ENCODE measurements at places on chromosomes 7 and 10.

DNA sequence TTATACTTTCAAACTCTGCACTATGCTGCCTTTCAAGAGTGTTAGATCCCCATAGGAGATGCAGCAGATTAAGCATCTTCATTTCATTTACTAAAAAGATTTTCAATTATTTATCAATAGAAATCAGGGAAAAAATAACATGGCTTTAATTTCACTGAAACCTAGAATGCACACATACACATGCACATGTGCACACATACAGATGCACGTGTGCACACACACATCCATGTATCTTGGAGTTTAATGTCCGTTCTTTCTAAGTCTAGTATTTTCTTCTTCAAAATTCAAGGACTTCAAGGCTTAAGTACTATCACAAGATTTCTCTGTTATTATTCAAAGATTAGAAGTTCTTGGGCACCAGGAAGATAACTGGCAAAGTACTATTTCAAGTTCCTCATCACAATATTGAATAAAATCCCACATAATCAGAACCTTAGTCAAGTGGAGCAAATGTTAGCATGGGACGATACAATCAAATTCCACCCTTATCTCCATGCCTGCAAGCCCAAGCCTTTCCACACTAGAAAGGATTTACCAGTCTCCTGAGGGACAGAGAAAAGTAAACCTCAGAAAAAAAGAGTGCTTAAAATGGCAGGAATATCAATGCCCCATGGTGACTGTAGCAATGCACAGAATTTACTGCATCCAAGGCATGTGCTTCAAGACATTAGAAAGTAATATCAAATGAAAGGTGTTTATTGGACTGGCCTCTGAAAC, 494.4 kb downstream of the XPNPEP1 start:
- DNase-seq = no peak

DNA sequence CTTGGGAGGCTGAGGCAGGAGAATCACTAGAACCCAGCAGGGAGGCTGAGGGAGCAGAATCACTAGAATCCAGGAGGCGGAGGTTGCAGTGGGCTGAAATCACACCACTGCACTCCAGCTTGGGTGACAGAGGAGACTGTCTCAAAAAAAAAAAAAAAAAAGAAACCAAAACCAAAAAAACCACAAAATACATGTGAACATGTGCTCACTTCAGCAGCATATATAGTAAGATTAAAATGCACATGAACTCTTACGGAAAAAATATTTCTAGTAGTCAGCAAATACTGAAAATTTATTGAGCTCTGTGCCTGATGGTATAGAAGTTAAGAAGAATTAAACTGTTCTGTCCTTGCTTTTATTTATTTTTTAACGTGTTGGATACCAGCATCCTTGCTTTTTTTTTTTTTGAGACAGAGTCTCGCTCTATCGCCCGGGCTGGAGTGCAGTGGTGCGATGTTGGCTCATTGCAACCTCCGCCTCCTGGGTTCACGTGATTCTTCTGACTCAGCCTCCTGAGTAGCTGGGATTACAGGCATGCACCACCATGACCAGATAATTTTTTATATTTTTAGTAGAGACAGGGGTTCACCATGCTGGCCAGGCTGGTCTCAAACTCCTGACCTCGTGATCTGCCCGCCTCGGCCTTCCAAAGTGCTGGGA, 9.6 kb upstream of the ZNF487 start:
- DNase-seq = peak; percentile 48

DNA sequence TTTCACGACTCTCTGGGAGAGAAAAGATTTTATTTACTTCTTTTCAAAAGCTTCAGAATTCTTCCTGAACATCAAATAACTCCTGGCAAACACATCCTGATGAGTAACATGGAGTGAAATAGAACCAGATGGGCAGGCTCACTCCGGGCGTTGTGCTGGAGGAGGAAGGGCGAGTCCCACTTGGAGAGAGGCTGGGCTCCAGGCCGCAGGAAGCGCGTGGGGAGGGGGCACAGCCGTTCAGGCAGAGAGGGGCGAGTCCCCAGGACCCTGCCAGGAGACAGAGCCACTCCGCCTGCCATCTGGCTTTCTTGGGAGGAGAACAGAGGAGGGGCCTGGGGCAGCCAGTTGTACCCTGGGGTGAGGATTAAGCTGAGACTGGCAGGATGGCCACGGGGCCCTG, 265.9 kb upstream of the ZMIZ1 start:
- no peak for DNase-seq

GRCh38 chr10:80075781-80076180, 2.7 kb upstream of the TMEM254 start:
- peak; percentile 26 for DNase-seq

- DNase-seq = no peak
These were observed 47.0 kb upstream of the ELMO1 start for GRCh38 chr7:37495574-37496184.

GRCh38 chr7:30760514-30761213, 8.7 kb downstream of the INMT start:
- DNase-seq = no peak

DNA sequence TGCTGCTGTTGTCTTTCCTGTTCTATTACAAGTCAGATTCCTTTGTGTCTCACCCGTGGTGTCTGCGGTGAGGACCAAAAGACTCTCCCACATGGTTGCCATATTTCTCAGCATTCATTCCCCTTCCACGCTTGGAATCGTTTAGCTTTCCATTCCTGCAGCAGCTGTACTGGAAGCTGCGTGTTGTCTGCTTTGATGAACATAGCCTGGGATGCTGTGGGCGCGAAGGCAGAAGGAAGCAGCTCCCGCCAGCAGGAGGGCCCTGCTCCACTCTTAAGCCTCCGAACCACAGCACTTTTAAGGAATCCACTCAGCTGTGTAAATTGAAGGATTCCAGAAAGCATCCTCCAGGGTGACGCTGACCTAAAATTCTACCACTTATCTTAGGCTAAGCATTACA, 303.6 kb upstream of the PITRM1 start:
- no peak for DNase-seq

DNA sequence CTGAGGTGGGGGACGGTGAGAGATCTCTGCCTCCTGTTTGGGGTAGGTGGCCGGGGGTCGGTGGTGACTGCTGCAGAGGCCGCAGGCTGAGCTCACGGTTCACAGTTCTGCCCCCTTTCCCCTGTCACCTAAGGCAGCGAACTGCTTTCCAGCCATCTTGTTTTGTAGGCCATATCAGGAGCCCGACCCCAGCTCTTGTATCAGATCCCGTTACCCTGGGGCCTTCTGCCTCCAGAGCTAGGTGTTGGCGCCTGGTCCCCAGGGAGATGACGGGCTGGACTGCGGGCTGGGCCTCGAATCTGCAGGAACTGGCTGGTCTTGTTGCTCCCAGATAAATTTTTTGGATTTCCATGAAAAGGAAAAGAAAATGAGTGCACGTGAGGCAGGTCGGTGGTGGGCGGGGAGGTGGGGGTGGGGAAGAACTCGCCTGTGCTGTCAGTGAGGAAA, 183.0 kb downstream of the DNAJB6 start:
- no peak for DNase-seq

DNA sequence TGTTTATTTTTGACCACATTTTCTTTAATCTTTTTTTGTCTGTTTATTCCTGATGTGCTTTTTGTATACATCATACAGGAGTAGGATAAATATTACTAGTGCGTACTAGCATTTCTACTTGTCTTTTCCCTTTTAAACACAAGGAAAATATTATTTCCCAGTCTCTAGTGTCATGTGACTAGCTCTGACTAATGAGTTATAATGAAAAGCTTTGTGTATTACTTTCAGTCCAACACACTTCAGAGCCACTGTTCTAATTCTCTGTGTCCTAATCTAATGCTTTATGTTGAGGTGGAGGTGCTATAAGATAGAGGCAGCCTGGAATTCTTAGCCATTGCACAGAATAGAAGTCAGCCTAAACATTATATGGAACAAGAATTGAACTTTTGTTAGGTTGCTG, 65.0 kb upstream of the RAB18 start:
- no peak for DNase-seq

DNA sequence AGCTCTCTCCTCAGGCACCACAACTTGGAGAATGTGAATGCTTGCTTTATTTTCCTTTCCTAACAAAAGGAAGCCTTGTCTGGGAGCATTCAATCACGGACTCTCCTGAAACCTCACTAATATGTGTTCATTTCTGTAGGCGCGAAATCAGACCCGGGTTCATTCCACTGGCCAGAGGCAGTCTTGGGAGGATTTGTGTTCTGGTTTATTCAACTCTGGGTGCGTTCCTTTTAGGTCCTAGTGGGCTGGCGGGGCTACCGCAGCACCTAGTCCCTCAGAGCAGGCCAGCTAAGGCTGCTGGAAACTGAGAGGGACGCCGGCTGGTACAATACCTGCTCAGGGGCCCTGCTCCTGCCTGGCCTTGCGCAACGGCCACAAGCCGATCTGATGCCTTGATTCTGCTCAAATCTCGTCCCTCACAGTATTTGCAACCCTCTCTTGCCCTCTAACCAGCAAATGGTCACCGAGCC, 7.5 kb downstream of the HOXA4 start:
- no peak for DNase-seq

- DNase-seq = no peak
These were observed 13.1 kb upstream of the CAMK2G start for GRCh38 chr10:73887294-73888039.

DNA sequence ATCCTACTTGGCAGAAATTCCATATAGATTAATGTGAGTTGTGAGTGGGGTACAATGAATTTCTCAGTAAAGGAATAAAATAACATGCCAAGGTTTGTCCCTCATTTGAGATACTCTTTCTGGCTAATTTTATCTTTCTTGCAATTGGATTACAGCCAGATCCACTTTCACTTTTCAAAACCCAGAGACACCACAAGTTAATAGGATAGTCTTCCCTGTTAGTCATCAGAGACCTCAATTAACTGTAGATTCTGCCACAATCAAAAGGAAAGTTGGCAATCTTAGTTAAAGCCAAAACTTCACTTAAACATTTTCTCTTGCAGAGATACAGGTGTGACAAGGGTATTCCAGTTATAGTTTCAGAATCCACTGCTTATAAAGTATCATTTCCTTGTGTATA, 91.4 kb upstream of the PHYHIPL start:
- no peak for DNase-seq

DNA sequence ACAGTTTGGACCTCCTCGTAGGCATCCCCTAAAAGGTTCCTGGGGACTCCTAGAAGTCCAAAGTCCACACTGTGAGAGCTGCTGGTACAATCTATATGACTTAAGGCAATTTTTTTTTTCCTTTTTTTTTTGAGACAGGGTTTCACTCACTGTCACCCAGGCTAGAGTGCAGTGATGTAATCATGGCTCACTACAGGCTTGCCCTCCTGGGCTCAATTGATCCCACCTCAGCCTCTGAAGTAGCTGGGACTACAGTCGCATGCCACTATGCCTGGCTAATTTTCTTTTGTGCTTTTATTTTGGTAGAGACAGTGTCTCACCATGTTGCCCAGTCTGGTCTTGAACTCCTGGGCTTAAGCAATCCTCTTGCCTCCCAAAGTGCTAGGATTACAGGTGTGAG, 4.6 kb upstream of the SPOCK2 start:
- DNase-seq = no peak

DNA sequence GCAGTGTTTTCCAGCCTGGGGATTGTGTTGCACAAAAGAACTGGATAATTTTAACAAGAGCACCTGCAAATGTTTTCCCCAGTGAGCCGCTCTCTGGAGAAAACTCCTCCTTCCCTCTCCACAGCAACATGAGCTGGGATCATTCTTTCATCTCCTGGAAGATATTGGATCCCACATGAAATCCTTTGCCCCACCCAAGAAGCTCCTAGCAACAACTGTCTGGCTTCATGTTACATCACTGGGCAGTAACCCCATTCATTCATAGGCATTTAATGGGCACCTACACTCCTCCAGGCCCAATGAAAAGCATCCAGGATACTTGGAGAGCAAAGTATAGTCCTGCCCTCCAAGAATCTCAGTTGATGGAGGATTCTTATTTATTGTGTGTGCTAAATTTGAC, 27.2 kb downstream of the LSM5 start:
- no peak for DNase-seq

DNA sequence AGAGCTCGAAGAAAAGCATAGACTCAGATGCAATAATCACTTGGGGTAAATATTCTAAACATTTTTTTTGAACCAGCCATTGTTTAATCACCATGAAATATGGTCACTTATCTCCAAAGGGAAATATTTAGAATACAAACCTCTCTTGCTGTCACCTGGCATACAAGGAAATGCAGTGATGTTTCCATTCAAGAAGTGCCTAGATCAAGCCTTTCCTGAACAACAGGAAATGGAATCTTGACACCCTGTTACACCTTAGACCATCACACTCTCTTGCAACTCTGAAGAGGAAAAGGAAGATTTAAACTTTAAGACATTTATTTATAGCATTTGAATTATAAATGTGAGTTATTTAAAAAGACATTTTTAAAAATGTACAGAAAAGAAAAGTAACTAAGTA, 263.0 kb upstream of the BMPER start:
- no peak for DNase-seq

DNA sequence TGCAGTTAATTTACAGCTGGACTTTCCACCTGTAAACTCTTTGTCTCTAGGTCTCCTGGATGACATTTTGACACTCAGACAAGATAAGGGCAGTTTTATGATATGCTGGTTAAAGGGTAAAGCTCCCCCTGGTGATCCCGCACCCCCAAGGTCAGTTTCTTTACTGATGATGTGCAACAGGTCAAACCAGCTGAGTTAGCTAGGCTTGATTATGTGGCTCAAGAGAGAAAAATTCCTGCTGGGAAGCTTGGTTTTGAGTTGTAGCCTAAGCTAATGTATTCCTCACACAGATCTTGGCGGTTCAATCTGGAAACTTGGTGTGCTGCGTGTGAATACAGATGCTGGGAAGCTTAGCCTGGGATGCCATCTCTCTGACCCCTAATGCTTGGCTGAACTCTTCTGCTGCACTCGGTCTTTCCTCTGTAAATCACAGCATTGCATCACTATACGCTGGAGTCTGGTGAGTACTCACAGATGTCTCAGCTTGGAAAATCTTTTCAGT, 11.4 kb upstream of the AKR1D1 start:
- no peak for DNase-seq

GRCh38 chr7:78311181-78311580, 512.6 kb downstream of the PHTF2 start:
- no peak for DNase-seq

GRCh38 chr7:129161524-129162225, 17.2 kb downstream of the TSPAN33 start:
- no peak for DNase-seq

- no peak for DNase-seq
These were observed 46.9 kb upstream of the KMT2E start for GRCh38 chr7:104967088-104967487.

DNA sequence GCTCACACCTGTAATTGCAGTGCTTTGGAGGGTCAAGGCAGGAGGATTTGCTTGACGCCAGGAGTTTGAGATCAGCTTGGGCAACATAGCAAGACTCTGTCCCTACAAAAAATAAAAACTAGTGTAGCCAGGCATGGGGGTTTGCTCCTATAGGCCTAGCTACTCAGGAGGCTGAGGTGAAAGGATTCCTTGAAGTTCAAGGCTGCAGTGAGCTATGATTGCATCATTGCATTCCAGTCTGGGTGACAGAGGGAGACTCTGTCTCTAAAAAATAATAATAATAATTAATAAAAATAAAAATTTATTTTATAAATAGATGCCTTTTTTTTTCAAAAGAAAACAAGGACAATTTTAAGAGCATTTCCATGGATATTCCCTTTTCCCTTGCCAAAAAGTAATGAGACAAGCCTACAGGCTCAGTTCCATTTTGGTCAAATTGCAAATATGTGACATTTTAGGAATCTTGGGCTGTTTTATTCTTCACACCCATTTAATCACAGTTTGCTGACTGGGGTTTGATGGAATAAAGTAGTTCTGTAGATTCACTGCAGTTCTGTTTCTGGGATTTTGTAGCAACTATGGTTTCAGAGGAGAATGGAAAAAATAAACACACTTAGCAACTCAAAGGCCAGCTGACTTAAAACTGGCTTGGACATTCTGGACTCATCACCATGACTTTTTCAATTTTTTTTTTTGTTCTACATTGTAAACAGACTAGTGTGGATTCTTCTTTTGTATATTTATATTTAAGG, 48.4 kb upstream of the ARHGAP21 start:
- no peak for DNase-seq
